ENCODE measurements at places on chromosomes 1 and 21. TPM values are rescaled to one million over a fixed set of nuclear protein-coding genes. Genes with fewer than 3 reads are reported as not detected.

DNA sequence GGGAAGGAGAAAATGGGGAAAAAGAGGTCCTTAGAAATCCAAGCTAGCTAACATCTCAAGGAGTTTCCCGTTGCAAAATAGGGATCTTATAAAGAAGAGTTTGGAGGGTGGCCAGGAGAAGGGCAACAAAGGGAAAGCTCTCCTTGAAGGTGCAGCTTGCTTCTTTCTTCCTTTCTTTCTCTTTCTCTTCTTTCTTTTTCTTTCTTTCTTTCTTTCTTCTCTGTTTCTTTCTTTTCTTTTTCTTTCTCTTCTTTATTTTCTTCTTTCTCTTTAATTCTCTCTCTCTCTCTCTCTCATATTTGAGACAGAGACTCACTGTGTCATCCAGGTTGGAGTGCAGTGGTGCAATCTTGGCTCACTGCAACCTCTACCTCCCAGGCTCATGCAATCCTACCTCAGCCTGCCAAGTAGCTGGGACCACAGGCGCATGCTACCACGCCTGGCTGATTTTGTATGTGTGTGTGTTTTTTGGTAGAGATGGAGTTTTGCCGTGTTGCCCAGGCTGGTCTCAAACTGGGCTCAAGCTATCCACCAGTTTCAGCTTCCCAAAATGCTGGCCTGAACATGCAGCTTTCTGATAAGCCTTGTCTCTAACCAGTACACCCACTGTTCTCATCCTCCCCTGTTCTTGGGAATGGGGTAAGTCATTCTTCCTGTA lies 44.4 kb downstream of the RNF11 start:
- no peak for DNase-seq

DNA sequence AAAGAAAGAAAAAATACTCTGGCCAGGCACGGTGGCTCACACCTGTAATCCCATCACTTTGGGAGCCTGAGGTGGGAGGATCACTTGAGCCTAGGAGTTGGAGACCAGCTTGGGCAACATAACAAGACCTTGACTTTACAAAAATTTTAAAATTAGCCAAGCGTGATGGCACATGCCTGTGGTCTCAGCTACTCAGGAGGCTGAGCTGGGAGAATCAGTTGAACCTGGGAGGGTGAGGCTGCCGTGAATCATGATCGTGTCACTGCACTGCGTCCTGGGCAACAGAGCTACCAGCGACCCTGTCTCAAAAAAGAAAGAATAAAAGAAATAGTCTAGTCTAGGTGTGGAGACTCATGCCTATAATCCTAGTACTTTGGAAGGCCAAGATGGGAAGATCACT lies 22.3 kb downstream of the RRP1B start:
- DNase-seq, result no peak

DNA sequence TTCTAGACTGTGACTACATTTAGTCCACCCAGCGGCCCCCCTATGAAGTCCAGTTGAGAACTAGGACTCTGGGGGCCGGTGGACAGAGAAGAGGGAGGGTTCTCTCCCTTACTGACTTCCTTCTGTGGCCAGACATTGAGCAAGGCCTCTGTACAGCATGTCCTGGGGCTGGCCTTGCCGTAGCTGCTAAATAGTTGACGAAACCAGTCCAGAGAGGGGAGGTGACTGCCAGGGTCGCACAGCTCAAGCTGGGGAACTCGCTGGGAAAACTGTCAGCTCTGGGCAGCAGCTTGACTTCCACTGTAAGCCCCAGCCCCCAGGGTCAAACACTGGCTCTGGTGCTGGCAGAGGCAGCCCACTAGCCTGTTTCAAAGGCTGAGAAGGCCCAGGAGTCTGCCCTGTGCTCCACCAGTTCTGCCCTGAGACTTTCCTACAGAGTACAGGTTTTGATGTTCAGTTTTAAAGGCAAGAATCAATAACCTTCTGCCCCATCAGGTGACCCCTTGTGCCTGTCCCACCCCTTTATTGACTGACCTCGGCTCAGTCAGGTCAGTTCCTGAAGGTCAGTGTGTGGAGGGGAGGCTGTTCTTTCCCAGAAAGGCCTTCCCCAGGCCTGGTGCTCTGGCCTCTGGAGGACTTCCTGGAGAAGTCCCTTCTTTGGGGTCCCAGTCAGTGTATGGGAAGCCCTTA lies 14.1 kb downstream of the PCSK9 start:
- DNase-seq, result no peak

DNA sequence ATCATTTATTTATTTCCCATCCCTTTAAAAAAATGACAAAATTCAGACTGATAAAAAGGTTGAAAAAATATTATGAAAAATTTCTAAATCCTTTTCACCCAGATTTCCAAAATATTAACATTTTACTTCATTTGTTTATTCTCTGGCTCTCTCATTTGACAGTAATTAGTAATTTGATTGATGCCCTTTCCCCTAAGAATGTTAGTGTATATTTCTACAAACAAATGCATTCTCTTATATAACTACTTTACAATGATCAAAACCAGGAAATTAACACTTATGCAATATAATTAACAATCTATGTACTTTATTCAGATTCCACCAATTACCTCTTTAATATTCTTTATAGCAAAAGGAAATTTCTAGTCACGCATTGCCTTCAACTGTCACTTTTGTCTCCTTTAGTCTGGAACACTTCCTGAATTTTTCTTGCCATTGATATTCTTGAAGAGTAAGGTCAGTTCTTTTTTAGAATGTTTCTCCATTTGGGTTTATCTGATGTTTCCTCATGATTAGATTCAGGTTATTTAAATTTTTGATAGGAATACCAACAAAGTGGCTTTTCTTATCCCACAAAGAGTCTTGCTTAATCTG lies 3.9 kb downstream of the CD53 start:
- DNase-seq, result no peak

GRCh38 chr1:248804771-248805681 lies 20.7 kb downstream of the SH3BP5L start:
- no peak for DNase-seq

Gene TMPRSS15
- not detected for total RNA-seq

Gene SLX9
- total RNA-seq, result 50.6 TPM

Gene ADCY10
- not detected for total RNA-seq

Measured in endothelial cell of umbilical vein (primary cell).